ENCODE measurements at places on chromosomes 7 and 10.

- DNase-seq = no peak
These were observed 65.8 kb downstream of the RHOBTB1 start for GRCh38 chr10:60878224-60878623.

DNA sequence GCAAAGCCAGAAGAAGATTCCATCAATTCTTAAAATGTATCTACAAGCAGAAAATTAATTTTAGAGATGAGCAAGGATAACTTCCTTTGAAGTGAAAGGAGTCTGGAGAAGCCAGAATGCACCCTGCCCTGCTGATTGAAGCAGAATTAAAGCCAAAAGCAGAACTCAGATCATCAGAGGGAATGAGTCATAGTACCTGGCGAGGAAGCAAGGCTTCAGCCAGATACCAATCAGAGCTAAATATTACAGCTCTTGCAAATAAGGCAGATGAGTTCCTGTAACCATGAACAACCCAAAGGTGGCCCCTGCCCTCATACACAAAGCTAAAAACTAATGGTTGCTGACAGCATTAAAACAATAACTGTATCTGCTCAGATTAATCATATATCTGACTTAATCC, 10.4 kb downstream of the HTR7 start:
- no peak for DNase-seq

DNA sequence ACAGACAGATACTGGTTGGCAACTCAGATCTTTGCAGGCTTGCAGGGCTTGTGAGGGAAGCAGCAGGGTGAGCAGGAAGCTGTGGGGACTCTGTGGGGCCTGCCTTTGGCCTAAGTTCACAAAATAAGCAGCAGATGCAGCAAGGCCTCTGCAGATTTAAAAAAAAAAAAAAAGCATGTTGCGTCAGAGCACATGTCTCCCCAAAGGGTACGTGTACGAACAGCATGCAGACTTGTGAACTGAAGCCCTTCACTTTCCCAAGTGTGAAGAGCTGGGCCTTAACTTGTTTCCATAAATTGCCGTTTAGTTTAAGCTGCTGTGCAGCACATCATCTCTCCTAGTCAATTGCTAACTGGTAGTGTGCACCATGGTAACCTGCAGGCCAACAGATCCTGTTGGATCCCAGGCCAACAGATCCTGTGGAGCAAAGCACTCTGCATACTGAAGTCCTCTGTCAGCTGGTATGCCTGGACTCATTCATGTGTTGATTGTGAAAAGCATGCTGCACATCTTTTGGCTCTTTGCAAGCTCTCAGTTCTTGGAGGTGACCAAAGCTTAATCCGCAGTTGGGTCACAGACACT, 10.8 kb upstream of the XPNPEP1 start:
- no peak for DNase-seq

DNA sequence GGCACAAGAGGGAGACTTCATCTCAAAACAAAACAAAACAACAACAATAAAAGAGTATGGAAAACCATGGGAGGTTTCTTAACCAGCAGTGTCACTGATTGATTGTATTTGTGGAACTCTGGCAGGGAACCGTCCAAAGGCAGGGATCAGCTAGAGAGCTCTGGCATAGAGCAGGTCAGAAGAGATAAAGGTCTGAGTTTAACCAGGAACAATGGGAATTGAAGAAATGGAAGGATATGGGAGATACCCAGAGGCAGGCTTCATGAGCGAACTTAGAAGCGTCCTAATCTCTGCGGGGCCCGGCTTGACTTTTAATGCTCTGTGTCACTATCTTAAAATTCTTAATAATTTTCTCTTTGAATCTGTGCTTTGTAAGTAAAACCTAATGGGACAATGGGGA, 10.4 kb upstream of the FAM3C start:
- no peak for DNase-seq

- DNase-seq = no peak
These were observed 192.9 kb upstream of the FZD8 start for GRCh38 chr10:35834877-35835494.

DNA sequence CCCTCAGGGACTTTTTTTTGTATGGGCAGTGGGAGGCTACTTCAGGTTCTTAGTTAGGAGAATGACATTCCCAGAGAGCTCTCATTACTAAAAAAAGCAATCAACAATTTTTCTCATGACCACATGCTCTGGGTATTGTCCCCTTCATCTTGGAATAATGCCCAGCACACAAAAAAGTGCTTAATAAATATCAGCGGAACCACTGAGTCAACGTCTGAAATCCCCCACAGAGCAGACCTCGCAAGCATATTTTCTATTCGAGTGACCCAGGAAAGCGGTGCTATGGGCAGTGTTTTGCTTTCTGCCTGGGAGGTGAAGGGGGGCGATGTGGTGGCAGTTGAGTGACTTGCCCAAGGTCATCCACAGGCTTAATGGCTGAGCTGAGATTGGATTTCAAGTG, 493.4 kb upstream of the ZMIZ1 start:
- no peak for DNase-seq

DNA sequence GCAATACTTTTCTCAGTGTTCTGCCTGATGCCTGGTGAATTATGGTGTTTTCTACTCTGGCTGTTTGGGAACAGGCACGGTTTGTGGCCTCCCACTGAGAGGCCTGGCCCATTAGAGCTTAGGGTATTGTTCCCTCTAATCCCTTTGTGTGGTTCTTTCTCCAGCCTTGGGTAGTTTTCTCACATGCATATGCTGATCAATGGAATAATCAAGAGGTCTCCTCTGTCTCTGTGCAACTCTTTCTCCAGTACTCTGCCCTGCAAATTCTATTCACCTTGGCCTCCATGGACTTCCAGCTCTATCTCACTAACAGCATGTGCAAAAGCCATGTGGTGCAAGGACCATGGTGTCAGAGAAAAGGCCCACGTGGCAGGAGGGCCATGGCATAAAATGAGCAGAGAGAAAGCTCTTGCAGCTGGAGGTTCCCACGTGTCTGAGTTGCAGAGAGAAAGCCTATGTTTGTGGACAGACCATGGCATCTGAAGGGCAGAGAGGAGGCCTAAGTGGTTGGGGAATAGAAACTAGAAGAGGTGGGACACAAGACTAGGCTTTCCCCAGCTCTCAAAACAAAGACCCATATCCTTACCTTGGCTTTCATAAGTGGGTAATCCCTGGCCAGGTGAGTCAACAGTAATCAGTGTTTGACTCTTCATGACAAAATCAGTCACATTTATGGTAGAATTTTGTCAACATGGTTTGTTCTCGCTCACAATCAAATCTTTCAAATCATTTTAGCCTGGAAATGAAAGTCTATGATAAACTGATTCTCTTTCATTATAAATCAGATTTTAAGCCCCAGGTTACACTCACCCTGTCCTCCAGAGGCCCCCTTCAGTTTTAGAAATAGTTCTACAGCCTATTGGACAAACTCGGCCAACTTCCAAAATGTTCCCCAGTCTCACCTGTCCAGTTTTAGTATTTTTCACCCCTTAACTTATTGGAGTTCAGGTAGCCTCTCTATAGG, 17.3 kb downstream of the OPALIN start:
- no peak for DNase-seq

DNA sequence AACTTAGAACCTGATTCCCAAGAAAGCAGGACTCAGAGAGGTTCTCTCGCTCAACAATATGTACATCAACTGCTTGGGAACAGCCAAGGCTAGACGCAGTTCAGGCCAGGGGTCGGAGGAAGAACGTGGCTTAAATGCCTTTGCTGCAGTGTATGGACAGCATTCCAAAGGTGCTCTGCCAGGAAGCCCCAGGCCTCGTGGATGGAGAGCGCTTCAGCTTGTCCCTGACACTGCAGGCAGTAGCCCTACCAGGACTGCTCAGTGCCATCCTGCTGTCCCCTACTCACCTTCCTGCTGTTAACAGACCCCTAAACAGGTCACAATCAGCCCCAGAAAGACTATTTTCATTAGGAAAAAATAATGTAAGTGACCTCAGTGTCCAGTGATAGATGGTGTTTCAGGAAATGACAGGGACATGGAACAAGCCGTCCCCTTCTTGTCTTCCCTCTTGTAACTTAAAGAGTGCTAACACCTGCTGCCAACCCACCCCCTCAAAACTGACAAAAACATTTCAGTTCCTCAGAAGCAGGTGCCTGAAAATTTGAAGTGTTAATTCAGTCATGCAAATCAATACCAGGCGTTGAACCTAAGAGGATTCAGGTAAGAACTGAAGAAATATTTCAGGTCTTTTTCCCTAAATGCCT, 16.5 kb downstream of the CREB3L2 start:
- DNase-seq = no peak

DNA sequence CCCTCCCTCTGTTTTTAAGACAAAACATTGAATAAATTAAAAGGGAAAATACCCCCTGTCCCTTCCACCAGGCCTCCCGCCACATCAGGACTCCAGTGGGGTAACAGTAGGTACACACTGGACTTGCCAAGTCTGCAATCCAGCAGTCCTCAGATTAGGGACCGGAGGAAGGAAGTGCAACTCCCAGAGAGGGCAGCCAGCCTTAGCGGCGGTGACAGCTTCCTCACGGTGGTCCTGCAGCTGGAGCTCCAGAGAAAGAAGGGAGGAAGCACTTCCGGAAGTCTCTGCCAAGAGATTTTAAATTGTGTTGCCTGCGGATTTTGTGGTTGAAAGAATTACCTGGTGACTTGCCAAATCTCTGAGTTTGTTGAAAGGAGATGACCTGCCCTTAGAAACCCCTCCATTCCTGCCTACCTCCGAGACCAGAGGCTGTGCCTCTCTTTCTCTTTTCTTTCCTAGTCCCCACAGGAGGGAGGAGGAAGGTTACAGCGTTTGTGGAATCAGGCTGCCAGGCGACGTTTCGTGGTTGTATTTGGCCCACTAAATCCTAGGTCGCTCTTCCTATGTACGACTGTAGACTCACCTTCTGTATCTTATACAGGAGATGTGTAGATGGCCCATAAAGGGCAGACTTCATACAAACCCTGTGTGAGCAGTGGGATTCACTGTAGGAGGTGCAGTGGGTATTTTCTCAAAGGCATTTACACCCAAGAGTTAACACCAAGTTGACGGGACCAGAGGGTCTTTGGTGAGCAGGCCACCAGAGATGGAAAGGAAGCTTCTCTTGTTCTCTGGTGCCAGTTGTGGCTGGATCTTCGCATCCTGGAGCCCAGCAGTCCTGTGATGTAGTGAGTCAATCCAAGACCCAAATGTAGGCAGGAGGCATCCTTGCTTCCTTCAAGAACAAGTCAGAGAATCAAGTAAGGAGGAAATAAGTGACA, 77.9 kb downstream of the INSIG1 start:
- DNase-seq = no peak

- no peak for DNase-seq
These were observed 579.0 kb upstream of the DPP6 start for GRCh38 chr7:153473185-153473584.

- peak; percentile 95 for DNase-seq
These were observed at the start of gene SLC25A28 for GRCh38 chr10:99619851-99620710. Gene SLC25A28 (minus strand): TSS chr10:99620439. CDS start chr10:99620335, 104 bp downstream.

DNA sequence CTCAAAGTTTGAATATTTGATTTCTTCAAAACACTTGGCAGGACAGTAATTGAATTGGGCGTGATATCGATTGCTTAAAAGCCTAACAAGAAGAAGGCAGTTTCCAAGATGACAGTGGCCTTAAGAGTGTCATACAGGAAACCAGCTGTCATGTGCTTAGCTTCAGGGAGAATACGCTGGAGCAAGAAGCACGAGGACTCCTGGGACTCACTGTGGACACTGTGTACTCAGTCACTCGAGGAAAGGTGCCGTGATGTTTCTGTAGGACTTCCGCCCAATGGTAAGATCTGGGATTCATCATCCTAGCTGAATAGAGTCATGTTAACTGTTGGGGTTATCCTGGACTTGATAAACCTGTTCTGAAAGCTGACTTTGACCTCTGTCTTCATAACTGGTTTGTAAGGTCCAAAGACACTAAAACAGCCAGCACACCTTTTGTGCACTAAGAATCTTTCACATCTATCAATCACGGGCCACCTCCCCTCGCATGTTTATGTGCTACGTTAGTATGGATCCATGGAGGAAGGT, 113.5 kb downstream of the CELF2 start:
- no peak for DNase-seq

DNA sequence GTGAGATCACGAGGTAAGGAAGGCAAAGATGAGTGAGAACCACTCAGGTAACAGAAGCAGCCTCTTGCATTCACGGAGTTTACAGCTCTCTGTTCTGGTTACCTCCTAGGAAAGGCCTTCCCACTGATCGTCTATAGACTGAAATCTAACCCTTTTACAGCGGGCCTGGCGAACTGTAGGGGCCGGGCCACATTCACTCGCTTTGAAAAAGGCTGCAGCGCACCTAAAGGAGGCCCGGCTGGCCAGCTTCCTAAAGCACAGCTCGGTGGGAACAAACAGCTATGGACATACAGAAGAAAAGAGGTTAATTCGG, 565 bp downstream of the ATP5MK start:
- DNase-seq = no peak

DNA sequence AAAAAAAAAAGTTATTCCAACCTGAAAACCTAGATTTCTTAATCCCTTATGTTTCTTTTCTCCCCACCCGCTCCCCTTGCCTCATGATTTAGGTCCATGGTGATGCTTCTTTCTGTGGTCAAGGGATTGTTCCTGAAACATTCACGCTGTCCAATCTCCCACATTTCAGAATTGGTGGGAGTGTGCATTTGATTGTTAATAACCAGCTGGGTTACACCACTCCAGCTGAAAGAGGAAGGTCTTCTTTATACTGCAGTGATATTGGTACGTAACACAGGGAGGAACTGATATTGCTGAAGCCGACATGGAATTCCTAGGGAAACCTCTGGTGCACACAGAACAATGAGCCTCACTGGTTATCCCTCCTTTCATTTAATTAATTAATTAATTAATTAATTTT, 22.7 kb downstream of the DHTKD1 start:
- no peak for DNase-seq

GRCh38 chr7:3722396-3722922, 421.4 kb downstream of the SDK1 start:
- no peak for DNase-seq

- no peak for DNase-seq
These were observed 112.4 kb downstream of the ANKRD26 start for GRCh38 chr10:26987851-26988250.

DNA sequence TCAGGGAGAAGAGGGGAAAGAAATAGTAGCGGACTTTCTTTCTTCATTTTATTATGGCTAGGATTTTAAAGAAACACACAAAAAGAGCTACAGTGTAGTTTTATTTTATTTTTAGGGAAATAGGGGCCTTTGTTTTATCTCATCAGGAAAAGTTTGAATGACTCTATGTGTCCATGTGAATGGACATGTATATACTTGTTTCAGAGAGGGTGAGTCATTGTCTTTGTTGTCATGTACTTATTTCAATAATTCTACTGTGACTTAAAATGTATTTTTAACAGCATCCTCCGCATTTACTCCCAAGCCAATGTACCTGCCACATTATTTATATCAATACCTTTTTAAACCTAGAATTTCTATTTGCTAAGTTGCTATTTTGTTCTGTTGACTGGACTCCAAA, 569.5 kb downstream of the SORCS3 start:
- DNase-seq = no peak

- DNase-seq = no peak
These were observed 115.9 kb upstream of the ADAM12 start for GRCh38 chr10:126504063-126504760.

- peak; percentile 36 for DNase-seq
These were observed 16.4 kb upstream of the ABCA13 start for GRCh38 chr7:48154792-48155413.

- no peak for DNase-seq
These were observed 234.5 kb upstream of the FZD1 start for GRCh38 chr7:91029688-91030087.
